ENCODE measurements at places on chromosomes 6 and 20.

- no peak for DNase-seq
These were observed 39.7 kb downstream of the PIM1 start for GRCh38 chr6:37209461-37210205.

DNA sequence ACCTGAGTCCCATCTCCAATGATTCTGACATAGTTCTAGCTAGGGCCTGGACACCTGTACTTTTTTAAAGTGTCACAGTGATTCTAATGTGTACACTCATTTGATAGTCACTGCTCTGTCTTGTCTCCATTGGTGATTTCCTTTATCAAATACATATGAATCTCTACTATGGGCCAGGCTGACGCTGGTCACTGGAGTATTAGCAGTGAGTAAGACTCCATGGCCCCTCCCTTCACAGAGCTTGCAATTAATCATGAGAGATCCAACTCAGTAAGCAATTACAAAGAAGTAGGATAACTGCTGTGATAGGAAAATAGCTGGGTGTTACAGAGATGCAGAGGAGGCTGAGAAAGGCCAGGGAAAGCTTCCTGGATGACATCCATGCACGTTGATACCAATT lies 19.3 kb upstream of the SASH1 start:
- DNase-seq = no peak

DNA sequence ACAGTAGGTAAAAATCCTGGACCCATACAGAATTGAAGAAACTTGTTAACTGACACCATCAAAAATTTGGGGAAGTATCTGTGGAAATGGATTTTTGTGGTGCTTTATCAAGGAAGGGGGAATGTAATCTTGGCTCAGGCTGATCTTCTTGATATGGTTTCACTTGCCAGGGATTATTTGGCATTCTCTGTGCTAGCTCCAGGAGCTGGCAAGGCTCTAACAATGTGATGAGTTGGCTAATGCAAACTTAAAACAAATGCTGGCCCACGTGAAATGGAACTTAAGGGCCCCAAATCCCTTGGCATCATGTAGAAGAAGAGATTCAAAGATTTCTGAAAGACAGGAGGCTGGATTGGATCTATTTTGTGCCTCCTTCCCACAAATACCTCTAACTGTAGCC lies 13.1 kb downstream of the KCNS1 start:
- DNase-seq = no peak

GRCh38 chr6:28977341-28978132 lies 27.6 kb downstream of the ZNF311 start:
- DNase-seq = peak; percentile 55

GRCh38 chr6:54586251-54586650 lies 260.3 kb upstream of the FAM83B start:
- no peak for DNase-seq

DNA sequence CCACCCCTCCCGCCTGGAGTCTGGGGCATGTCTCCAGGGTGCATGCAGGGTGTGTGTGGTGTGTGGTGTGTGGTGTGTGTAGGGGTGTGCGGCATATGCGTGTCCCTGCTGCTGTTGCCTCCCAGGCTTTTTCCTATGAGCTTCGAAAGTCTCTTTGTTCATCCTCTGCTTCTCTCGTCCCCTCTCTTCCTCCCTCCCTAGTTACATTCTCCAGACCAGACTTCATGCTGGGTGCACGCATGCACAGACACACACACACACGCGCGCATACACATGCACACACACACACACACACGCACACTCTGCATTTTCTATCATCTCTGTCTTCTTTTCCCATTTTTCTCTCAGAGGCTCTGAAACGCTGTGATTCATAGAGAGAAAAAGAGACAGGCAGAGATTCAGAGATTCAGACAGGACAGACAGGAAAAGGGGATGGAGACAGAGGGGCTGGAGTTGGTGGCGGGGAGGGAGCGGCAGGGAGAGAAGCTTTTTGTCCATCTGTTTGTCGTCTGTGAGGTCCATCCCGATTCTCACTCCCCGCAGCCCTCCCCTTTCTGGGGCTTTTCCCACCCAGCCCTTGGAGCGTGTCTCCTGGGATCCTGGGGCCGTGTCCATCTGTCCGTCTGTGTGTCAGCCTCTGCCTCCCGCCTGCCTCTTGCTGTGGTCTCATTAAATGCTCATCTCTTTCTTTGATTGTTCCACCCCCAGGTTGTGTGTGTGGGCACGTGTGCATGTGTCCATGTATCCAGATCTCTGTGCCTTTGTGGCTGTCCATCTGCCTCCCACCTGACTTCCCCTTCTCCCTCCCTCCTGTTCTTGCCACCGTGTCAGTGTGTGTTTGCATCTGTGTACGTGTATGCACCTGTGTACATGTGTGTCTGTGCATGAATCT lies 62.6 kb downstream of the SRC start:
- no peak for DNase-seq

DNA sequence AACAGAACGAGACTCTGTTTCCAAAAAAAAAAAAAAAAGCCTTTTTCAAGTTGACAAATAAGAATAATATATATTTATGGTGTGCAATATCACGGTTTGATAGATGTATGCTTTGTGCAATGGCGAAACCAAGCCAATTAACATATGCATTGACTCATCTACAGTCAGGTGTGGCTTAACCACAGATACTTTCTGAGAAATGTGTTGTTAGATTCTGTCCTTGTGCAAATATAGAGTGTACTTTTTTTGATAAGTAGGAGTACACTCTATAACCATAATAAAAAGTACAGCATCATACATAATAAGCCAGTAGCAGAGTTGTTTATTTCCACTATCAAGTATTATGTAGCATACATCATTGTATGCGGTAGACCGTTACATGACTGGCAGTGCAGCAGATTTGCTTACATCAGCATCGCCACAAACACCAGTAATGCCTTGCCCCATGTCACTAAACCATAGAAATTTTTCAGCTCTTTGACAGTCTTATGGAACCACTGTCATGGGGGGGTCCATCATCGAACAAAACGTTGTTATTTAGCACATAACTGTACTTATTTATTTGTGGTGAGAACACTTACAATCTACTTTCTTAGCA lies 59.2 kb downstream of the TMEM170B start:
- no peak for DNase-seq

DNA sequence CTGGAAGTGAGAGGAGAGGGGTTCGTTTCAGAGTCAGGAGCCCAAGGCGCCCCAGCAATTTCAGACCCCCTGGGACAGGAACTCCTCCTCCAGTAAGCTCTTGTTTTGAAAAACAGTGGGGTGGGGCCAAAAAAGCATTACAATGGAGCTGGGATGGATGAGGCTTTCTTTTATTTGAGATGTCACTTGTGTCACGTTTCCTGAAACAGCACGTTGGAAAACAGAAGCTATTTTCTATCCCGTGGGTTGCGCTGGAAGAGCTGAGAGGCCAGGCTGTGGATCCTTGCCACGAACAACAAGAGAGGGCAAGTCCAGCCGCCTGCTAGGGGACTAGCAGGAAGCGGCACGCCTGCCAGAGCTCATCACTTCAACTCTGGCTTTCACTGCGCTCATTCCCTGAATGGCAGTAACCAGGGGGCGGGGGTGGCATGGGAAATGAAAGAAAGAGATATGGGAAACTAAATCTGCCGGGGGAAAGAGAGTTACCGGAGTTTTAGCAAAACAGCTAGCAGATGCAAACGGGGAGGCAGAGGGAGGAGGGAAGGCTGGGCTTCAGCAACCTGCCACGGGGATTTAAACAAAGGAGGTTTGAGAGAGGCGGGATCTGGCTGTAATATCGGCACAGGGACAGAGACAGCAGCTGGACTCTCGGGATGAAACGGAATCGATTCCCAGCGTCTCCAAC lies 34.6 kb downstream of the GCNT2 start:
- no peak for DNase-seq
